ENCODE measurements at places on chromosomes 13 and 19.
A peak's percentile ranks its signal among the peaks of the same experiment; 100 is the strongest.

GRCh38 chr19:48169578-48169938, 586 bp downstream of the LIG1 start:
- DNase-seq: peak; percentile 61

DNA sequence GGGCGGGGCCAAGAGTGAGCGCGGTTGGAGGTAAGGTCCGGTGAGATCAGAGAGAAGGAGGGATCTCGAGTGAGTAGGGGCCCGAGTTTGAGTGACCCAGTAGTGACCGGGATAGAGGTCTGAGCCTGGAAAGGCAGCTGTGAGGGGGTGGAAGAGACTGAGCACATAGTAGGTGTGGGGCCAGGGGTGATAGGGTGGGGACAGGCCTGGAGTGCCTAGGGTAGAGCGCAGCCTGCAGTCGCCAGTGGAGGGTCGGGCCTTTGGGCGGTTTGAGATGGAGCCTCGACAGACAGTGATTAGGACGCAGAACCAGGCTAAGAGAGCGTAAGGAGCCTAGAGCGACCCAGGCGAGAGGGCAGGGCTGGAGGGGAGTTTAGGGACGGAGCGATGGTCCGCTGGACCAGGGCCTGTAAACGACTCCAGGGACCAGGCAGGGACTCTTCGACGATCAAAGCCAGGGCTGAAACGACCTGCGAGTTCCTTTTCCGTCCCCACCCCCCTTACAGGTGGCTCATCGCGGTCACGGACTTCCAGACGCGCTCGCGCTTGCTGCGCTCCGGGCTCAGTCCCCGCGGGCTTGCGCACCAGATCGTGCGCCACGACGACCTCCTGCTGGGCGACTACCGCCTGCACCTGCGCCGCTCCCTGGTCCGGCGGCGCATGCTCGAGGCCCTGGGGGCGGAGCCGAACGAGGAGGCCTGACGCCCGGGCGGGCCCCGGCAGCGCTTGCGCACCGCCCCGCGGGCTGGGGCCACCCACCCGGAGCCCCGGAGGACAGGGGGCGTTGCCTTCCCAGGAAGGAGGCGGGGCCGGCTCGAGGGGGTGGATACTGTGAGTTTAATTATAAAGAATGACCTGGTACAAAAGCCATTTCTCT, 9.4 kb downstream of the C19orf81 start:
- no peak for DNase-seq

DNA sequence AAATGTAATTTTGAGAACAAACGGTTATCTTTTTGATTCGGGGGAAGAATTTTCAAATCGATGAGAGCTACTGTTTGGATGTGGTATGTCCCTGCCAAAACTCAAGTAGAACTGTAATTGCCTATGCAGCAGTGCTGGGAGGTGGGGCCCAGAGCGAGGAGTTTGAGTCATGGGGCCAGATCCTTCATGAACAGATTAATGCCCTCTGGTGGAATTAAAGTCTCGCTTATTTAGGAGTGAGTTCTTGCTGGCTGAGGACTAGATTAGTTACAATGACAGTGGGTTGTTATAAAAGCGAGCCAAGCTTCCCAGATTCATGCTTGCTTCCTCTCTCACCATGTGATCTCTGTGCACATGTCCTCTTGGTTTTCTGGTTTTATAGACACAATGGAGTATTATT, 11.8 kb upstream of the PRR20A start:
- DNase-seq: no peak

GRCh38 chr13:23743278-23744076, 145.7 kb downstream of the MIPEP start:
- no peak for DNase-seq

DNA sequence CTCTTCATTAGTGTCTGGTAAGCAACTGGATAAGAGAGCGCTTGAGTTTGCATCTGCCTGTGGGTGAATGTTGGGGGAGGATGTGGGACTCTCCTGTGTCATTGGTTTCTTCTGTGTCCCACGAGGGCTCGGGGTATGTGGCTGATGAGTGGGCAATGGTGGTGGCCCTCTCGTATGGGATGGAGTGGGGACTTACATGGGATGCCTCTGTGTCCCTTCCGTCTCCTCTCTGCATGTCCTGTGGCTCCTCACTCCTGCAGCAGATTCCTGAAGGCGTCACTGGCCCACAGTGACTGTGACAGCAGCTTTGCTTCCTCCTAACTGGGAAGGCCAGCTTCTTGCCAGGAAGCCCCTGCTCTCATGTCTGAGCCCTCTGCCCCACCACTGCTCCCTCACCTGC, 2.6 kb upstream of the LRP3 start:
- DNase-seq: no peak

GRCh38 chr19:1698636-1699035, 46.2 kb upstream of the TCF3 start:
- no peak for DNase-seq

DNA sequence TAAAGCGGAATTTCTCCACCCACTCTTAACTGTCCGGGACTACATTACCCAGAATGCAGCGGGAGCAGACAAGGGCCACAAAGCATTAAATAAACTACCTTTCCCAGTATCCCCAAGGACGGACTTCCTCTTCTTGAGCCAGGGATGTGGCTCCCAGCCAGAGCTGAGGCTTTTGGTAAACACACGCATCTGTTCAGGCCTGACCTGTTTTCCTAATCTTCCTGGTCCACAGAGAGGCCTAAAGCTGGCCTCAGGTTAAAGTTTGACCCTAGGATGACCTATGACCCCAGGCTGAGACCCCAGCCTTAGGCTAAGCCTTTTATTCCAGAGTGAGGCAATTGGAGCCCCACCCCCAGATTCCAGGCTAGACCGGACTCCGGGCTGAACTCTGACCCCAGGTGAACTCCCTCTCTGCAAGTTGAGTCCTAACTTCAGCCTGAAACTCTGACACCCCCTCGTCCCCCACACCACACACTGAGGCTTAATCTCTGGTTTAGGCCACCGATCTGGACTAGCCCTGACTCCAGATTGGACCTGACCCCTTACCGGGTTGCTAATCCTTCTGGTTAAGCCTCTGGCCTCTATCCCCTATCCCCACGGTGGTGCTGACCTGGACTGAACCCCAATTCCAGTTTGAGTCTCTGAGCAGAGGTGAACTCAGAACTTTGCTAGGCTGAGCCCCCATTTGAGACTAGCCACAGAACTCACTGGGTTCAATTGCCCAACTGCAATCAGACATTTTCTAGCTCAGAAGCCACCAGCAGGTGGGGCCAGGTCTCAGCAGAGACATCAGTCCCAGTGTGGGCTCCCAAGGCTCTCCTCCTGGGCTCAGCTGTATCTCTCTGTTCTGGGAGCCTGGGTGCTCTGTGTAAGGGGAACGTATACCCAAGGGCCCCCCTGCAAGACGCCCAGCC, 750 bp upstream of the GPR108 start:
- peak; percentile 87 for DNase-seq

- DNase-seq: no peak
Observed at GRCh38 chr13:23552661-23553060, 17.6 kb upstream of the TNFRSF19 start.

DNA sequence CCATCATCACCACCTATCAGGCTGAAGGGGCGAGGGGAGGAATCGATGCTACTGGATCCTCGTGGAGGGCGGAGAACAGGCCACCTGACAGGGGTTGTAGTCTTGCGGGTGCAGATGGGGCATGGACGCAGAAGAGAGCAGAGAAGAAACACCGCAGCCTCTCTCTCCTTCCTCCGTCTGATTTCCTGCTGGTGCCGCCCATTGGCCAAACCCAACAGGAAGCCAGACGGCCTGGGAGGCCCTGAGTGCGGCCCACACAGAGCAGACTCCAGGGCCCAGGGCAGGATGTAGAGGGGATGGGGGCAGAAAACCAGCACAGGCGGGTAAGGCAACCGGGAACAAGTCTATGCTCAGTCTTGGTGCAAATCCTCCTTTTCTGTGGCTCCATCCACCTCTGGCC, 15.4 kb downstream of the CEBPA start:
- no peak for DNase-seq

DNA sequence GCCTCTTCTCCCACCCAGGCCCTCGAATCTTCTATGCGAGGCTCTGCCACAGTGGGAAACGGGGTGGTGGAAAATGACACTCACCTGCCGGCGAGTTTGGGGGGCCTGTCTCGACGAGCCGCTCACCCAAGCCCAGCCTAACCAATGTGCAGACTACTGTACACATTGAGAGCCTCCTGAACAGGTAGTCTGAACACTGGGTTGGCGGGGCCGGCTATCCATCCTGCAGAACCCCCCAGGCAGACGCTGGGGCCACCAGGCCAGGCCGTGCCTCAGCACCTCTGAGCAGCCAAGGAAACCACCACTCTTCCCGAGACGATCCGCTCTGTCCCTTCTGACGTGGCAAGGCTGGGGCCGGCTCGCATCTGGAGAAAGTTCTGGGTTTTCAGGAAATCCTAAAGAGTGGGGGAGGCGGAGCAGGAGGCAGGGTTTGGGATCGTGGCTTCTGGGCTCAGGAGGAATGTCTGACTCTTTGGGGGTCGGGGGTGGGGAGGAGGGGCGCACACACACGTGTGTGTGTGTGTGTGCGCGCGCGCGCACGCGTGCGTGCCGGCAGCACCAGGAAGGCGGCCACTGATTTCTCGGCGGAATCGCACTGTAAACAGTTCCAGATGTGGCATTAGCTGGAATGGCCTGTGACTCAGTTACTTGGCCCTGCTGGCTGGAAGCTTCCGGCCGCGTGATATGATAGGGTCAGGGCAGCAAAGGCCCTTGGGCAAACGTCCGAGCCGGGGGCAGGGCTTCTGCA, 18.5 kb downstream of the TMED1 start:
- peak; percentile 65 for DNase-seq

DNA sequence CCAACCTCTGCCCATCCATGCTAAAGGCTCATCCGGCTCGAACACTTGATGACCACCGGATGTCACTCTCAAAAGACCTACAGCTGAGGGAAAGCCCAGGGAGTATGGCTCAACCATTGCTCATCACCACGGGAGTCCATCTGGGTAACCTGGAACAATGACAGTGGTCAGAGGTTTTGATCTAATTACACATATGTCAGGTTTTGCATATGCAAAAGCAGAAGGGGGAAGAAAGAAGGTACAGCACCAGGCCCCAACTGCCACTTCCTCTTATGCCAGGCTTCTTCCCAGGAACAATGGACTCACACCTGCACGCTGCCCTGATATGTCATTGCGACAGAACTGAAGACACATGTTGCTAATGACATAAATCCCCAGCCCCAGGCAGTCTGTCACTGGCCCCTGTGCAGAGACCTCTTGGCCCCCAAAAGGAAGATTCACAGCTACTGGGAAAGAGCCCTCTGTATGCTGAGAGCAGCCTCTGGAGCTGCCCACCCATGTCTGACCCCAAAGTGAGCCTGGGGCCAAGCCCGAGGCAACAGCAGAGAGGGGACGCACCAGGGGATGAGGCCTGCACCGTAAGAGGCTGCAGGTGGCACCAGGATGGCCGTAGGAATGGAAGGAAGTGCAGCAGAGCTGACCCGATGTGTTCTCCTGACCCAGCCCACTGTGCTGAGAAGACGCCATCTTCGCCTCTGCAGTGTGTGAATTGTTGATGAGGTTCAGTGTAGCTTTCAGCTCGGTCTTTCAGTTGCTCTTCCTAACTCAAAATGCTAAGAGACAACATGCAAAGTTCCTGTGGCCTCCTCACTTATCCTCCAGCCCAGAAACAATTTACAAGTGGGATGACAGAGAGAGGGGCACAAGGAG, 26.3 kb downstream of the EPS15L1 start:
- DNase-seq: no peak

- DNase-seq: no peak
Observed at GRCh38 chr19:42149447-42150202, 17.4 kb upstream of the POU2F2 start.

DNA sequence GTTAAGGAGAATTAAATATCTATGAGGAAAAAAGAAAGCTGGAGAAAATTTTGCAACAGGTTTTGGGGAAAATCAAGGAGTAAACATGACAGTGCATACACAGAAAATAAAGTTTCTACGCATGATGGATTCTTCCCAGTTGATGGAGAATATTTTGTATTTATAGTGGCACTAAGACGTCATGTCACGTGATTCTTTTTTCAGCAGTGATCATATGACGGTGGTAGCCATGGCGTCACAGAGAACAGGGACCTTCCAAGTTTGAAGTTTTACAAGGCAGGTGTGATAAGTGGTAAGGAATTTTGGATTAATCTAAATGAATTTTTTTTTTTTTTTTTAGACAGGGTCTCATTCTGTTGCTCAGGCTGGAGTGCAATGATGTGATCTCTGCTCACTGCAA, 8.5 kb downstream of the MBD3L1 start:
- no peak for DNase-seq

GRCh38 chr19:55068950-55069864, 6.3 kb upstream of the RDH13 start:
- DNase-seq: no peak

DNA sequence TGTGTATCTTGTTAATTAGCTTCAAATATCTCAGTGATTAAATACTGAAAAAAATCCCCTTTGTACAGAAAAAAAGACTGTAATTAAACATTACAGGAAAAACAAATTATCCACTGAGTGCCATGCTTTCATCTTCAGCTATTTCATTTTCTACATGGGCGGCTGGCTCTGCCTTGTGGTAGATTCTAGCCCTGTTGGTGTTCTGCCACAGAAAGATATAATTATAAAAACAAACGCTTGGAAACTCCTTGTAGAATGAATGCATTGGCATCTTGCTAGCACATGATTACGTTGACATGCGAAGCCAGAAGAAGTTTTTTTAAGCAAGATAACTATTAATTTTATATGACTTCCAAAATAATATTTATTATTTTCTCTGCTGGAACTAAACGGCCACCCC, 496.8 kb downstream of the MYO16 start:
- DNase-seq: no peak

- DNase-seq: no peak
Observed at GRCh38 chr13:26756961-26757360, 3.6 kb downstream of the GPR12 start.
